NB4 (cell line): ENCODE measurements at places on chromosomes 13 and 19.
A peak's percentile ranks its signal among the peaks of the same experiment; 100 is the strongest.

DNA sequence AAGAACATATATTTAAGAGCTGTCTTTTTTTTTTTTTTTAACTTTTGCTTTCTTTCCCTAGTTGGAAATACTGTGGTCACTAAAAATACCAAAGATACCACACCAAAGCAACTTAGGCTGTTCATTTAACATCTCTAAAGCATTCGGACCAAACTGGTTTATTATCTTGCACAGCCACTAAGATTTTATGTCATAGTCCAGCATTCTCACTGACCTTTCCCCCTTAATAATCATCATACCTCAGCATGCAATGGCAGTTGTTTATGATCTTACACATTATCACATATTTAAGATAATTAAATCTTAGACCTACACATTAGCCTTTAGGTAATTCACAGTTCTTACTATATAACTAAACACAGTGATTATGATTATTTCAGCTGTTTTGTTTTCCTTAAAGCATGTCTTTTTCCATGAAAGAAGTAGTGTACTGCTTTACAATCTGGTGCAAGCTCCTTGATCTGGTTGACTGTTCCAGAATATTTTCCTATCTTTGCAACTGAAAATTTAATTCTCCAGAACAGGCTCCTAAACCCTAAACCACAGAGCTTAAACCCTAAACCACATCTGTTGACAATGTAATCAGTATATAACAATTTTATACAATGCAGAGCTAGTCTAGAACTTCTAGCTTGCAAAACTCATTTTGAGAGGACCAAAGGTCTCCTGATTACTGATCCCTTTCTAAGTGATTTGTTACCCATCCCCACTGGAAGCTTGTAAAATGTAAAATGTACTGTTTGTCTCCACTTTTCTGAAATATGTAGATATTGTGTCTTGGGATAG lies 74.2 kb downstream of the CDK8 start:
- DNase-seq: no peak

DNA sequence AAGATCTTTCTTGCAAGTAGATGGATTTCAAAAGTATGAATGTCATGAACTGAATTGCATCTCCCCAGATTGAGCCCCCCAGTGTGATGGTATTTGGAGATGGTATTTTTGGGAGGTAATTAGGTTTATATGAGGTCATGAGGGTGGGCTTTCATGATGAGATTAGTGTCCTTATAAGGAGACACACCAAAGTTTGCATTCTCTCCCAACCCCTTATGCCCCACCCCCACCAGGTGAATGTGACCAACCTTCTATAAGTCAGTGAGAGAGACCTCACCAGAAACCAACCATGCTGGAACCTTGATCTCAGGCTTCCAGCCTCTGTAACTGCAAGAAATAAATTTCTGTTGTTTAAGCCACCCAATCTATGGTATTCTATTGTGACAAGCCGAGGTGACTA lies 71.3 kb upstream of the POSTN start:
- no peak for DNase-seq

DNA sequence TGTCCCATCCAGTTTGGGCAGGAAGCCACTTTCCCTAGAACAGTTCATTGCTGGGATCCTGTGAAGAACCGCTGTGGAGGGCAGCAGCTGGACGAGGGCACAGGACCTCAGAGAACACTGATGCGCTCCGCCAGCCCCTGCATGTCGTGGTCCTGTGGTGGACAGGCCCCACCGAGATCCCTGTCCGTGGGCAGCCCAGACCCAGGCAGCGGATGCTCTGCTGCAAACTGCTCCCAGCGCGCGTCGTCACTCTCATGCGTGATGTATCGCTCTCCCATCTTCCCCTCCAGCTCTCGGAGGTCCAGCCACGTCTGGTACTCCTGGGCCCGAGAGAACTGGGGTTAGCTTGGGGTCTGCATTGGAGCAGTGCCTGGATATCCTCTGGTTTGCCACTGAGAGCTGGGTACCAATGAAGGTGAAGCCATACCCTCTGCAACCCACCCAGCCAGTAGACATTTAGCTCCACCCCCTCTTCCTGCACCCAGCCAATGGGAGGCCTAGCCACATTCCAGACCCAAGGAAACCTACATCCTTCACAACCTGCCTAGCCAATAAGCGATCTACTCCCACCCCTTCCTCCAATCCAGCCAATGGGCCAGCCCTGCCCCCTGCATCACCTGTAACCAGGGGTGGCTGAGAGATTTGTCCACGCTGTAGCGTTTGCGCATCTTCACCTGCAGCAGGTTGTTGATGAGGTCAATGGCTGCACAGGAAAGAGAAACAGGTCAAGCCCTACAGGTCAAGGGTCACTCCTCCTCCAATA lies 13.6 kb upstream of the DACT3 start:
- peak; percentile 49 for DNase-seq

DNA sequence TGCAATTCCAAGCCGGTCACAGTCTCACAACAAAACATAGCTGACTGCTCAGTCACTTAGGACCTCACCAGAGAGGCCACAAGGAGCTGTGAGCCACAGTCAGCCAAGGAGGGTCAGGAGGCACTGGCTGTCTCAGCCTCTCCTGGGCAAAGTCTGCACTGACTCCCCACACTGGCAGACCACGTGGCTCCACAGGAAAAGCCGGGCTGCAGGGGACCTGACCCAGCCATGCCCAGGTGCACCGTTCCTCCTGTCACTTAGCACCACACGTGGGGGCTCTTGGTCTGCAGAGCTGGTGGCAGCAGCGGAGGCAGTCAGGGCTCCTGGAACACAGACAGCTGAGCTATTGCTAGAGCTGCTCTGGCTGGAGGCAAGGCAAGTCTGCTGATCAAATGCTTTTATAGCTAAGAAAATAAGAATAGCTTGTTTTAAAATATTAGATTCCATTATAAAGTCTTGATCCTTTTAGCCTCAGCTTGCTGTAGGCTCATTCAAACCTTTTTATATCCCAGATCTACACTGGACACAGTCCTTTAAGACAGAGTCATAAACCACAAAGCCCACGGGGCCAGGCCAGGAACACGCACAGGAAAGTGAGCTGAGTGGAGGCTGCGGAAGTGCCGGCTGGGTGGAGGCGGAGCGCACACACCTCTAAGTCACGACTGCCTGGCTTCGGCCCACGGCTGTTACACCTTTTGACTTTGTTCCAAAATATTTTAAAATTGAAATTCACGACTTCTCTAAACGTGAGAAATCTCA lies 744.1 kb downstream of the UQCRFS1 start:
- DNase-seq: peak; percentile 40

DNA sequence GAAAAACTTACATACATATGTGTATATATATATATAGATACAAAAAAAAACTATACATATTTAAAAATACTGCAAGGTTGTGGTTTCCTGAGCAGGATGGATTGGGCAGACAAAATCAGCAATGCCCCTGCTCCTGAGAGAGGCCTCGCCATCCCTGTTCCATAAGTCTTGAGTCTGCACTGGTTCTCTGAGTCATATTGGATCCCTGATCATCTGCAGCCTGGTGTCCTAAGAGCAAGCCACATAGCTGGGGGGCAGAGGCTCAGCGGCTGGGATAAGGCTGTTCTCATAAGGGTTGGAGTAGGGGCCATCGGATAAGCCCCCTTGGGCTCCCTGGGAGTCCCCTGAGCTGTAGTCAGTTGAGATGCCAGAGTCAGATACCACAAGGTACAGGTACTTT lies 3.3 kb downstream of the SWSAP1 start:
- DNase-seq: no peak

GRCh38 chr13:111031531-111031961 lies 83.6 kb upstream of the ARHGEF7 start:
- no peak for DNase-seq

DNA sequence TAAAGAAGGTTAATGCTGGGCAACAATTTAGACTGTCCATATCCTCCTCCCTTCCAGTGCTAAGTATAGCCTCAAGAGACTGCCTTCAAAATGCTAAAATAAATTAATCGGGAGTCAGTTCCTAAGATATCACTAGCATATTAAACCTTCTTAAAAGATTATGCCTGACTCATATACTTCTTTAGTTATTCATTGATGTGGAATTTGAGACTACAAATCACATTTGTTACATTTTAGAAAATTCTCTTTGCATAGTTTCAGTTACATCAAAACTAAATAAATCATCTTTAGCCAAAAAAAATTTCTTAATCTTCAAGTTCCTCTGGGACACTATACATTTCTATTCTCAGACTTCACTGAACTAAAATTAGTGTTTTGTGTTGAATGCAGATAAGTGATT lies 769.1 kb downstream of the PCDH9 start:
- DNase-seq: no peak

GRCh38 chr13:111864566-111864965 lies 202.4 kb upstream of the SOX1 start:
- no peak for DNase-seq

DNA sequence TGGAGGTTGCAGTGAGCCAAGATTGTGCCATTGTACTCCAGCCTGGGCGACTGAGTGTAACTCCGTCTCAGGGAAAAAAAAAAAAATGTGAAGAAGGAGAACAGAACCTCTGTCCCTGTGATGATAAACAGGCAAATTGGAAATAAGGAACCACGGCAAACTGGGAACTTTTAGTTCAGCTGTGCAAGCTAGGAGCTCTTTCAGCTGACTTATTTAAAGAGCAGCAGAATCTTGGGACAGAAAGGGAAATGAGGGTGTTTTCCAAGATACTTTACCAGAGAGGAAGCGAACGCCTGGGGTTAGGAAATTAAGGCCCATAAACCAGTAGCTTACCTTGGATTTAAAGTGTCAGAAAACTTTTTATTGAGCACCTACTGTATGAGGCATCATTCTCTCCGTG lies 3.0 kb upstream of the UPF1 start:
- no peak for DNase-seq

DNA sequence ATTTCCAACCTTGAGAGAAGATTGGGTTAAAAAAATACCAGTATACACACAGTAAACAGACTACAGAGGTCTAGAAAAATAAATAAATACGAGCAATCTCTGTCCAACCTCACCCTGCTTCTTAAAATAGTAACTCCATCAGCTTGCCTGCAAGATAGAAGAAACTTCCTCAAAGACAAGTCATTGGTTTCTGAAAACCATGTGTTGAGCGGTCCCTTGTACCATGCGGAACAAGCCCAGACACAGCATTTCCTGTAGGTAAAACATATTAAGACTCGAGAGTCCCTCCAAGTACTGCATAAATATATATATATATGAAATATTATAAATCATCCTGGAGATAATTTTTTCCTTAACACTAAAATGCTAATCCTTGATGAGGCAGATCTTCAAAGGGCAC lies 157.4 kb downstream of the MZT1 start:
- no peak for DNase-seq

DNA sequence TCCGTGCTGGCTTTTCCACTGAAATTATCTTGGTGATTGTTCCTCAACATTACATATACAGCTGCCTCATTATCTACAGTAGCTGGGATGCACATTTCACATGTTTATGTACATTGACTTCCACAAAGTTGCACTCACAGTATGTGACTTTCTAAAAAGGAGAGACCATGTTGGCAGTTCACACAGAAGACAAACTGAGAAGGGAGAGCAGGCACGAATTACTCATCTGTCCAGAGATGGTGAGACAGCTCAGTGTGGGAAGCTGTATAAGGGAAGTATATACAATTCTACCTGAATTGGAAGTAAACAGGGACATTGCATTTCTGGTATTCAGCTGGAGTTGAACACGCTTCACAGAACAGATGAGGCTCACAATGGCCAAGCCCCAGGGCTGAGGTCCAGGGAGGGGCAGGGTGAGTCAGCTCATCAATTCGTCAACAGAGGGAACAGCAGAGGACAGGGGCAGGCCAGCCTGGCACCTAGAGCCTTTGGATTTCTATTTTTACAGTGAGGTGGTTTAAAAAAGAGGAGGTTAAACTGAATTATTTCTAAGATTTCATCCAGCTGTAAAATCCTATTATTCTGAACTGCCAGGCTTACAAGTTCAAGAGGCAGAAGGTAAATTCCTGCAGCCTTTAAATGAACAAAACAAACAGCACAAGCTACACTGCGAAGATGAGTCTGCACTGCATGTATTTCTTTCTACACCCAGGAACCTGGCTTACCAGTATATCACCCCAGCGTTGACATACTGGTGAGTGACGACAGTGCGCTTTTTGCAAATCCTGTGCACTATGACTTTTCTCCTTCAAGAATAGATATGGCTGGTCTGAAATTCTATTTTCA lies 9.8 kb downstream of the PARP4 start:
- DNase-seq: no peak

DNA sequence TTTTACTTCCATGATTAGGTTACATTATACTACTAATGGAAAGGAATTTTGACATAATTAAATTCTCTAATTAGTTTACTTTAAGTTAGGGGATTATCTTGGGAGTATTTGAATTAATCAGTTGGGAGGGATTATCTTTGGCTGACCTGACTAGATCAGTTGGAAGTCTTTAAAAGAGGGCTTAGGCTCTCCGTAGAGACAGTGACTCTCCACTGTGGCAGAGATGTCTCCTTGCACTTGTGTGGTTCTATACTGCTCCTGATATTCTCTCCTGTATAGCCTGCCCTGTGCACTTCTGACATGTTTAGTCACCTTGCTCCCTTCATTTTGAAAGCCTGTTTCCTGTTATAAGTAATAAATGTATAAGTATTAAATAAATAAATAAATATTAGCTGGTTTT lies 1612.3 kb upstream of the PRR20A start:
- no peak for DNase-seq

GRCh38 chr13:80306337-80306972 lies 34.5 kb downstream of the SPRY2 start:
- no peak for DNase-seq

DNA sequence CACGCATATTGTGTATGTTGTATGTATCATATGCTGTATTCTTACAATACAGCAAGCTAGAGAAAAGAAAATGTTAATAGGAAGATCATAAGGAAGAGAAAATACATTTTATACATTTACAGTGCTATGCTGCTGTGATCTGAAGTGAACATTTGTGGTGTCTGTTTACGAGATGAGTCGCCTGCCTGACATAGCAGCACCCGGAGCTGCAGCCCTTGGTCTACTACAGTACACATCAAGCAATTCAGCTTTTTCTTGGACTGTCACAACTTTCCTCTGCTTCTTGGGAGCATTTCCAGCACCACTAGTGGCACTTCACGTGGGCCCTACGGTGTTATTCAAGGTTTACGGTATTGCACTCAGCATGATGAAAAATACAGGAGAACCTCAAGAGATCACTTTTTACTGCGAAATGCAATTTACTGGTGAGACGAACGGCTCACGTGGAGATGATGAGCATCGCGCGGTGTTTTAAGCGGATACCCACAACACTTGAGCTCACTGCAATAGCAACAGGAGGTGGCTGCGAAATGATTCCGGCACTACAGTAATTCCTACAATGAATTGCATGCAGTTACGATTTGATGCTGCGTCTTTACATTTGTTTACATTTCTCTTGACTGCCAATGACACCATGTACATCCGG lies 308.4 kb downstream of the FGF9 start:
- peak; percentile 37 for DNase-seq
